Activated CD8-positive, alpha-beta memory T cell treated with anti-CD3 and anti-CD28 coated beads, Interleukin-2, amount 50 U/mL, for 48 hours (primary cell): ENCODE measurements at places on chromosomes 6 and 20.

- peak; percentile 51 for DNase-seq
Observed at GRCh38 chr20:56627122-56628014, 1.7 kb upstream of the TFAP2C start.

- no peak for DNase-seq
Observed at GRCh38 chr6:147218797-147219196, 14.6 kb downstream of the STXBP5 start.

DNA sequence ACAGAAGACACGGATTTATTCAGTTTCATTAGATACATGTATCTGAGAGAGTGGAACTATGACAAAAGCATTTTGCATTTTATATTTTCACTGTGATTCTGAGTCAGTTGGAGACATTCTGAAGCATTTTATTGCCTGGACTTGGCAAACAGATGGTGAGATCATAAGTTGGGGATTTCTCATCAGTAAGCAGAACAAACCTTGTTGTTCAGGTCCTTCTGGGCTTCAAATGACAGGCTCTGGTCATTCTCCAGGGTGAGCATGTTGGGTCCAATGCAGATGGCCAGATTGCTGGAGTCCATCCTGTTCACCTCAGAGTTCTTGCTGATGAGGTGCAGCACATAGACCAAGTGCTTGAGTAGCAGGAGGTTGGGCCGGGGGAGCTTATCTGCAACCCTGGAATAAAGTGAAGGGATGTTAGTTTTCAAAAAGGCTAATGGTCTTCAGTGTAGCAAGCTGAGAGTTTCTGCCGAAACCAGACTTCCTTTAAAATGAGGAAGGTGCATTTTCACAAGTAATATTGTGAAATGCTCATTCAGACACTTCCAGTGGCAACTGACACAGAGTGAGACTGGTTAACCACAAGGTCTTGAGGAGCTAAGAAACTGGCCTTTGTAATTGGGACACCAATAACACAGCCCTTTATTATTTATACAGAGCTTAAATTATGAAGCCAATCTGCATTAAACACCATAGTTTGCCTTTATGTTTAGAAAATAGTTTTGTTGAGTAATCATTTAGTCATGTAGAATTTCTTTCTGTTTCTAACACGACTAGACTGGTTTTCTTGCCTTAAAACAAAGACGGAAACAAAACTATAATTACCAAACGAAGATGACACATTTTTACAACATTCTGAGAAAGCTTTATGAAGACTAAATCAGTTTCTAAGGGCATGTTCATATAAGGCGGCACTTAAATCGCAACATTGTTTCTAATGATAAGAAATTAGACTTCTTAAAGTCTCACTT, 5.6 kb downstream of the TAGAP start:
- DNase-seq: no peak

GRCh38 chr6:137046871-137047412, 2.2 kb upstream of the IL20RA start:
- no peak for DNase-seq

DNA sequence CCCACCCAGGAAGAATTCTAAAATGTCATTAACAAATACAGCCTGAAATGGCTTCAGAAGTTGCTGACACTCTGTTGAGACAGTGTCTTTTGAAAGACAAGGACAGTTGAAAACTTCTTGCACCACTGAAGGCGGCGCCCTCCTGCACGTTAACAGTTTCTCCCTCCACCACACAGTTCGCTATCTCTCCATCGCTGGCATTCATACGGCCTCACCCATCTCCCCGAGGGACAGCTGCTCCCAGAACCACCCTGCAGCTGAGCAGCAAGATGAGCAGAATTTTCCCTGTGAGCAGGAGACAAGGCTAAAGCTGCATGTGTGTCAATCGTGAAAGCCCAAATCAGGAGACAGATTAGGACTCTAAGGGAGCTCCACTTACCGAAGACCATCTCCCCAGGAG, 113.3 kb downstream of the LY86 start:
- DNase-seq: no peak

DNA sequence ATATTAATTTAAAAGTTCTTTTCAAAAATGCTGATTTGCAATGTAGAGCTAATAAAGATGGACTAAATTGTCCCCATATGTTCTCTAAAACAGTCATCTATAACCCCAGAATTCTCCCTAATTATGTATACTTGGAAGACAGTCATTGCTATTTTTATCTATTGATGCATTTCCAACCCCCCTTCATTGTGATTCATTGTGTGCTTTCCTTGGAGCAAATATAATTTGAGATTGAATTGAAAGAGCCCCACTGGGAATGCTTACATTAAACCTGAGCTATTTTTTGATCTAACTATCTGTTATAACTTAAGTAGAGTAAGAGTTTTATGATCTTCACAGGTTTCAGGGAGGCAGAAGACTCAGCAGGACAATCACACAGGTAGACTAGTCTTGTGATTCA, 73.7 kb upstream of the PTCHD4 start:
- no peak for DNase-seq

DNA sequence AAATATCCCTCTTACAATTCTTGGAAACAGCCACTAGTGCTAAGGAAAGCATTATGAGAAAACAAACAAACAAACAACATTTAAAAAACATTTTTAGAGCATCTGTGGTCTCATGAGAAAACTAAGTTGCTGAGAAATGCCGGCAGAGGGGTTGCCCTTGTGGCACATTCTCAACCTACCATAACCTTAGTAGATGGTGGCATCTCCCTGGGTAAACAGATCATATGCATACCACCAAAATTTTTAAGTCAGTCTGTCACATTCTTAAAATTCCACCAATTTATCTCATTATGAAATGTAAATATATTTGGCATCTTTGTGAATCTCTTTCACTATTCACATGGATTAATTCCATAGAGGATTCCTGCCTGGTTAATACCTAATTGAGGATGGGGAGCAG, 575.7 kb upstream of the MARCKS start:
- DNase-seq: no peak

DNA sequence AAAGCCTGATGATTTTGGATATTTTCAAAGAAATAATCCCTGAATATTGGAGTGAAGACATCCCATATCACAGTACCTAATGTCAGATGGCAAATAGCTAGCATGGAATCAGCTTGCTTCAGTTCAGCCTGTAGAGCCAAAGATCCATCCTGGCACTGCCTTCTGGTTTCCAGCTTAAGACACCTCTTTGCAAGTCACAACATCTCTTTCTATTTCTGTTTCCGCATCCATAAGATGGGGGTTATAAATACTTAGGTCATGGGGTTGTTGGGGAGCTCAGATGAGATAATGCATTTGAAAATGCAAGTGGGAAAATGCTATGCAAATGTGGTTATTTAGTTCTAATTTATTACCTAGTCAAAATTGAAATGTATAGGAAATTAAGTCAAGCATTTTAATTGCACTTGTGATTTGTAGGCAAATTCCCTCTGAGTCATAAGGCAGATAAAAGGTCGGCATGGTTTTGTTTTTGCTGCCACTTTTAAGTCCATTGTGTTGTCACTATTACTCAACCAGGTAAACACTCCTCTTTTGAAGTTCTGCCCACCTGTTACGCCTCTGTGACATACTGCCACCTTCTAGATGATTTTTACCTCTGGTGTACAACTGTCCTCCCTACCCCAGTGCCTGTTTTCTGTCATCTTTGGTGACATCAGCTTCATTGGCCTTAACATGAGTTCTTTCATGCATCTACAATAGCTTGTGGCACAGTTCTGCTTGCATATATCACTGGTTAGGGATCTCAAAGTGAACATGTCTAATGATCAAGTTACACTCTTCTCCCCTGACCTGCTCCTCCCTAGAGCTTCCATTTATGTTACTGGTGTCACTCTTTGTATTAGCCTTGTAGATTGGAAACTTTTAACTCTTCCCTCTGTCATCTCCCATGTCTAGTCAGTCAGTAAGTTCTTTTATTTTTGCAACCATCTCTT, 96.6 kb downstream of the CDKAL1 start:
- no peak for DNase-seq

DNA sequence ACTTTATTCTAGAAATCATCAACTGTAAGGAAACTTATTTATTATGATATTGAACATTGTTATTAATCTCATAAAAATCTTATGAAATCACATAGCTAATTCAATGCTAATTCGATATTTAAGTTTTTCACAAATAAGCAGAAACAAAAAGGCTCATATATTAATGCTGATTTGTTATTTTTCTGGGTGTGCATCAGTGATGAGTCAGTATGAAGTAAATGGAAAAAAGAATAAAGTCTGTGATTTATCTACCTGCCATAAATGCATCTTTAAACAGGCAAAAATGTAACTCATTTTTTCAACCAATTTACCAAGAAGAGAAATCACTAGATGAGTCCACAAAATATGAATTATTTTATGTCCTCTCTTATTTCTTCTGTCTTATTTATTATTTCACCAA, 253.5 kb downstream of the PTPRK start:
- no peak for DNase-seq

GRCh38 chr20:23152308-23152892, 66.3 kb upstream of the CD93 start:
- DNase-seq: peak; percentile 29

- DNase-seq: no peak
Observed at GRCh38 chr6:115914098-115914497, 146.6 kb downstream of the FRK start.

DNA sequence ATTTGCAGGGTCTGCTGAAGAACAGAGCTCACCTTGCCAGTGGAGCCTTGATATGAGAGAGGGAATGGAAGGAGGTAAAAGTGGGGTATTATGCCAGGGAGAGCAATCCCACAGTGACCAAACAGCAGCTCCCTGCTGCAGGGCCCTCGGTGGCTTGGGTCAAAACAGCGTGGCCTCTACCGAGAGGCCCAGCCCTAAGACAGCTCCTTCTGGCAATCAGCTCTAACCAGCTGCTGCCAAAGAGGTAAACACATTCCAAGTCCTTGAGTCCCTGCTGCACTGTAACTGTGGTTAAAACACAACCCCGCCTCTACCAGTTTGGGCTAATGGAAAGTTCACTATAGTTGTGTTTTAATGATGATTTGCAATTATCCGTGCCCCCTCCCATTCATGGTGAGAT, 1.4 kb upstream of the DAAM2 start:
- no peak for DNase-seq

DNA sequence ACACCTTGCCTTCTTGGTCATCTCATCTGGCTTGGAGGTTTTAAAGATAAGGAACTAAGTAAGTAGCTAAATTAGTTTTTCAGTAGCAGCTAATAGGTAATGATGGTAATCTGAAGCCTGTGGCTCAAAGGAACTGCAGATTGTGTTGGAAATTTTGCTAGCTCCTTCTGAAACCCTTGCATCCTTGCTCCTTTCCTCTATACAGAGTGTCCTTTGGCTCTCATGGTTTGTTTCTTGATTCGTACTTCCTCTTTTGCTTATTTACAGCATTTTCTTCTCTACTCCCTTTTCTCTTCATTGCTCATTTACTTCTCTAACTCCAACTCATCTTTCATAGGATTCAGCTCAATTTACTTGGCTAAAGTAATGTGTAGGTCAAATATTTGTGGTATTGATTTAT, 19.0 kb downstream of the LRRC1 start:
- DNase-seq: no peak
